ENCODE measurements at places on chromosomes 2 and 18.

DNA sequence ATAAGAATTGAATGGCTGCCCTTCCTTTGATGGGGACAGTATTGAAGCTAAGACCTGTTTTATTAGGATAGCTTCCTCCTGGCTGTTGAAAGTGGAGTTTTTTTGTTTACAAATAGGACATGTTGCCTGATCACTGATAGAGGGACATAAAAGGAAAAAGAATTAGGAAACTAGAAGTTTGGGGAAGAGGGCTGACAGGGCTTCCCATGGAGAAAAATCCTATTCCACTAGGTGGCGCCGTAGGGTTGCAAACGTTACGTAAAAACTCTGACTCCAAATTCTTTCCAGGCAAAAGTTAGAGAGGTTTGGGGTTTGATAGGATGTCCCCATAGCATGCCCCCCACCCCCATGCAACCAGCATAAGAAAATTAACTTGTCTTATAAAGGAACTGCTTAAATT lies 11.1 kb upstream of the RBFA start:
- no peak for DNase-seq

GRCh38 chr2:20164061-20164733 lies 60.7 kb downstream of the SDC1 start:
- DNase-seq = no peak

DNA sequence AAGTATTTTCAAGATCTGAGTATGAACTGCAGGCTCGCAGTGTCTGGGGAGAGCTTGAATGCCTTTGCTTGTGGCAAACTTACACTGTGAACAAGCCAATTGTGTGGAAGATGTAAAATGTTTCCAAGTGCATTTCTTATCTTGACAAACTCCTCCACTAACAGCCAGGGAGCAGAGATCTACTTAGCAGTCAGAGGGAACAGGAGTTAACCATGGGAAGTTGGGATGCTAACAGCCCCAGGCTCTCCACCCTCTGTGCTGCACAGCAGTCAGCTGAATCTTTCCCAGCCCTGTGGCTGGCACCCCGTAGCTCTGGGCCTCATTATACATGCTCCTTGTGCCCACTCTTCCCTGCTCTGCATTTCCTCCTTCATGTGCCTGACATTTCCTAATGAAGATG lies 450.2 kb downstream of the TSN start:
- DNase-seq = no peak

DNA sequence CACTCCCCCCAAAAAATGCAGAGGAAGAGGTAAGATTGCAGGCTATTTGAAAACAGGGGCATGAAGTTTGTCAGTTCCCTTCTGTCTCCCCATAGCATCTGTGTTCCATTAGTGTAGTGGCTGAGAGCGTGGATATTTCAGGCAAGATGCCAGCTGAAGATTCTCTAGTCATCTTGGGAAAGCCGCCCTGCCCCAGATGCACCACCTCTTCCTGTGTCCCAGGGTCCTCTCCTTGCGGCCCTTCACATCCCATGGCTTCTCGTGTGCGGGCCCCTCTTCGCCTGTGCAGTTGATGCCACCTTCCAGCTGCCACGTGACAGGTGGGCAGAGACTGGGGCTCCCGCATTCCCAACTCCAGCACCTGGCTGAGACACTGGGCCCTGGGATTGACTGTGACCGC lies 16.1 kb downstream of the TMEM127 start:
- no peak for DNase-seq

DNA sequence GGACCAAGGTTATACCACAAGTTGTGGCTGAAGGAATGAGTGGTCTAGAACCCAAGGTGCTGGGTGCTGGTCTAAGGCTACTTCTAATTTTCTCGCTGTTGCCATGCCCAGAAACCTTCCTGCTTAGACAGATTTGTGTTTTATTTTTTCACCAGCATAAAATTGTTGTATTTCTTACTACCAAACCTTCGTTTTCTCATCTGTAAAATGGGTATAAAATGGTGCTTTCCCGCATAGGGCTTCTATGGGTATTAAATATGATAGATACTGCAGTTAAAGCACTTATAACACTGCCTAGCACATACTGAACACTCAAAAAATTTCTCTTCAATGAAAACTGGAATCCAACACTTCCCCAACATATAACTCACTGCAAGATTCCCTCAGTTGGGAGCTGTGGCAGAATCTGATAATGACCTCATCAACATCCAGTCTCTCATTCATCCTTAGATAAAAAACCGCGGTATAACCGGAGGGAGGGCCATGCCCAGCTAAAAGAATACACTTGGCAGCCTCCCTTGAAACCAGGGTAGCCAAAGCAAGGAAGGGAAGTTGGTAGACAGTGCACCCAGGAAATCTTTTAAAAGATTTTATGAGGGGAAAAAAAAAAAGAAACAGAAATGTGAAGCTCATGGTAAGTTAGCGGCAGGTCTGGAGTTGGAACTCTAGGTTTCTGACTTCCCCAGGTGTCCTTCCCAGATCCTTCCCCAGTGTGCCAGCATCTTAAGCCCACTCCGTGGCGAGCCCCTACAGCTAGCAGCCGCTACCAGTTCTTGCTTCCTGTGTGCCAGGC lies 1.2 kb downstream of the NEMP2 start:
- DNase-seq = no peak

- no peak for DNase-seq
Observed at GRCh38 chr2:209147981-209148380, 275.9 kb upstream of the MAP2 start.

DNA sequence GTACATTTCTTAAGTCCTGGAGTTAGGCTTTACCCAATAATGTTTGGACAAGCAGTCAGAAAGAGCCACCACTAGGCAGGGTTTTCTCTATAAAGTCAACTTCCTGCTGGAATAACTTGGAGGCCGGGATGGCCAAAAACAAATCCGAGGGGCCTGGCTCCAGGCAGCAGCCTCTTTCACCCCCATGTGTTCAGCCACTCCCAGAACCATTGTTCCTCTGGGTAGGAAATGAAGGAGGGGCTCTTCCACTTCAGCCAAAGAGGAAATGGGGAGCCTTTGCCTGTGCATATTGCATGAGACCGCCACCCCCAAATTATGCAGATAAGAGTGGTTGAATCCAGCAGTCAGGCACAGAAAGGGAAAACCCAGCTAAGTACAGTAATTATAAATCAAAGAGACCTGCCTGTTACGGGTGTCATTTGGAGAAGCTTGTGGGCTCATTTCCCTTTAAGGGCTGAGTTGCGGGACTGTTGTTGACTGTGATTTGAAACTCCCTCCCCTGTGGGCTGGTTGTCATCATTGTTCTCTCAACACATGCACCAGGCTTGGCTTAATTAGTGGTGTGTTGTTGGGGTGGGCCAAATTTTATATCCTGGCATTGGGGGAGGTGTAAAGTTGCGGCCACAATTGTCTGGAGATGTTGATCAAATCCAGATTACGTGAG lies 212.8 kb upstream of the SOX11 start:
- DNase-seq = no peak

GRCh38 chr2:4930704-4931103 lies 761.5 kb upstream of the SOX11 start:
- DNase-seq = no peak

- no peak for DNase-seq
Observed at GRCh38 chr2:39725401-39725800, 53.7 kb downstream of the THUMPD2 start.

DNA sequence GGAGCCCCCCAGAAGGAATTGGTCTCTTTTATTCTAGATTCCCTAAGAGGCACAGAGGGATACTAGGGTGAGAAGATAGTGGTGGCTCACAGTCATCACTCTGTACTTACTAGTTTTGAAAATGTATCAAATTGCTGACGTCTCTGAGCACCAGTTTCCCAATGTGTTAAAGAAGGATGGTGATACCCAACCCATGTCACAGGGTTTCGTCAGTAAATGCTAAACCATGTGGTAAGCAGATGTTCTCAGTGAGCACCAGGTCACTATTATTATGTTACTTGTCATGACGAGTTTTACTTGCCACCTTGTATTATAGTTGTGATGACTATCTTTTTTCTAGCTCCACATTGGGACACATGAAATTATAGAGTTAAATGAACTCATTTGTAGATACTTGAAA lies 54.7 kb downstream of the NEDD4L start:
- no peak for DNase-seq

DNA sequence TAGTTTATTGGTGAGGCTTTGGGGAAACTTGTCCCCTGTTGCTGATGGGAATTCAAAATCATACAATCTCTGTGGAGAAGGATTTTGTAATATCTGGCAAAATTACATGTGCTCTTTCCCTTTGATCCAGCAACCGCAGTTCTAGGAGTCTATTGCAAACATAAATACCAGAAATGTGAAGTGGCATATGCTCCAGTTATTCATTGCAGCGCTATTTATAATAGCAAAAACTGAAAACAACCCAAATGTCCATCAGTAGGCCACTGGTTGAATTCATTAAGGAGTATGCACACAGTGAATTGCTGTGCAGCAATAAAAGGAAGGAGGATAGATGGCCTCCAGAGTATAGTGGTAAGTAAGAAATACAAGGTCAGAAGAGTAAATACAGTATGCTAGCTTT lies 76.5 kb downstream of the HNRNPLL start:
- no peak for DNase-seq

Data from stimulated activated CD4-positive, alpha-beta T cell treated with anti-CD3 and anti-CD28 coated beads, Interleukin-2, amount 100 ng/mL, for 4 hours (primary cell).